ENCODE measurements at places on chromosomes 16 and 17.
A peak's percentile ranks its signal among the peaks of the same experiment; 100 is the strongest.

DNA sequence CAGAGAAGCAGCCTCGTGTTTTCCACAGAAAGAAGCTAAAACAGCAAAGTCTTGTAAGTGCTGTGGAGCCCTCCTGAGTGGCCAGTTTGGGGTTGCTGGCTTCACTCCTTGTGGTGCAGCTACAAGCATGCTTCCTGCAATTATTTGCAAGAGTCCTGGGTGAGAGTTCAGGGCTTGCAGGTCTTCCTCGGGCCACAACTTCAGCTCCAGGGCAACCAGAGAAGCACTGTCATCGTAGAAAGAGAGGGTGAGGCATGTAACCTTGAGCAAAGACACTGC, 37.9 kb downstream of the SHISA6 start:
- no peak for DNase-seq

GRCh38 chr17:63984651-63985386, 12.1 kb upstream of the SCN4A start:
- peak; percentile 63 for DNase-seq

GRCh38 chr16:9260666-9261065, 169.2 kb downstream of the HAPSTR1 start:
- DNase-seq, result no peak

DNA sequence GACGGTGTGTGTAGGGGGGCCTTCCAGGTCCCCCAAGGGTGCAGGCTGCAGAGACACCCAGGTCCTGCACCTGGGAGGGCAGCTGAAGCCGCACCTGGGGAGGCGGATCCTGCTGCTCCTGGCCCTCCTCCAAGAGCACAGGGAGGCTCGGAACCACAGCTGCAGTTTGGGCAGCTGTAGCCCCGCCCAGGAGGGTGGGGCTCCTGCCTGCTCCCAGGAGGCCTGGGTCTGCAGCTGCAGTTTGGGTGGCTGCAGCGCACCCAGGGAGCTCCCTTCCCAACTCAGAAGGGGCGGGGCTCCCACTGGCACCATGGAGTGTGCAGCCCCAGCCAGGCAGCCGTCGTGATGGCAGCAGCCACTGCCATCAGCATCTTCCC, 69.4 kb upstream of the NKD1 start:
- DNase-seq, result no peak

- no peak for DNase-seq
Measured at GRCh38 chr17:77503916-77504651, 363.3 kb downstream of the SEC14L1 start.

GRCh38 chr17:77210331-77210730, 69.6 kb downstream of the SEC14L1 start:
- no peak for DNase-seq

DNA sequence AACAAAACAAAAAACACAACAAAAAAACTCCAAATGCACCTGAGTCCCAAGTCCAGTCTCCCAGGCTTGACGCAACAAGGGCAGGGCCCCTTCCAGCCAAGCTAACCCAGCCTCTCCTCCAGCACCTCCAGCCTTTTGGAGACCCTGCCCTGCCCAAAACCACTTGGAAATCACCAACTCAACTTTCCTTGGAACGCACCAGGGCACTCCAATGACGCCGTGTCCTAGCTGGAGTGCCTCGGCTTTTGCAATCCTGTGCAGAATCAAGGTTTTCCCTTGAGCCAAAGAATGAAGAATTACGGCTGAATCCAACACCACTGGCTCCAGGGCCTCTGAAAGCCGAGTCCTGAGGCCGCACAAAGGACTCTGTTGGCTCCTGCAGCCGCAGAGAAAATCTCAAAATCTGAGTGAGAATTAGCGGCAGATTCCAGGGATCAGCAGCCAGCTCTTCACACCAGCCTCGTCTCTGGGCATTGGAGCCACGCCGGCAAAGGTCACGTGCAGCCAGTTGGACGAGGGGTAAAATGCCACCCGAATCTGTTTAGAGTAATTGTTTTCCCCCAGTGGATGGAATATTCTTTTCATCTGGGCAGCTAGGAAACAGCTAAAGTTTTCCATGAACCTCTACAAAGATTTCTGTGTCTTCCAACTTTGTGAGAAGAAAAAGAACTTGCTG, 9.7 kb upstream of the BAIAP2 start:
- no peak for DNase-seq

GRCh38 chr17:29154516-29155226, 25.5 kb downstream of the MYO18A start:
- DNase-seq, result no peak

- no peak for DNase-seq
Measured at GRCh38 chr16:67805718-67806427, 487 bp downstream of the RANBP10 start.

DNA sequence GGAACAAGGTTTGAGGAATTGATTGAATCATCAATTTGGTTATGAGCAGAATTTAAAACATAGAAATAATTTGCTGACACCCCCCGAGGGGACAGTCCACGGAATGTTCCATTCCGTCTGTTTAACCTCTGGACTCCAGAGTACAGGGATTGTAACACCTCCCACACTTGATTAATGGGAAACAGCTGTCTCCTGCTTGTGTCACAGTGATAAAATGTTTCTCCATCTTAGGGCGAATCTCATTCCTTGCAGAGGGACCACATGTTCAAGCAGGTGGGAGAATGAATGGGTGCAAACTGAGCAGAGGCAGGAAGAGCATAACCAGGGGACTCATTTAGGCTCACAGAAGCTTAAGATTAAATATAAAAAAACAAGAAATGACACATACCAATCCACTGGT, 249.5 kb upstream of the RBFOX1 start:
- DNase-seq, result no peak

GRCh38 chr17:32445074-32445415, 735 bp downstream of the PSMD11 start:
- no peak for DNase-seq

DNA sequence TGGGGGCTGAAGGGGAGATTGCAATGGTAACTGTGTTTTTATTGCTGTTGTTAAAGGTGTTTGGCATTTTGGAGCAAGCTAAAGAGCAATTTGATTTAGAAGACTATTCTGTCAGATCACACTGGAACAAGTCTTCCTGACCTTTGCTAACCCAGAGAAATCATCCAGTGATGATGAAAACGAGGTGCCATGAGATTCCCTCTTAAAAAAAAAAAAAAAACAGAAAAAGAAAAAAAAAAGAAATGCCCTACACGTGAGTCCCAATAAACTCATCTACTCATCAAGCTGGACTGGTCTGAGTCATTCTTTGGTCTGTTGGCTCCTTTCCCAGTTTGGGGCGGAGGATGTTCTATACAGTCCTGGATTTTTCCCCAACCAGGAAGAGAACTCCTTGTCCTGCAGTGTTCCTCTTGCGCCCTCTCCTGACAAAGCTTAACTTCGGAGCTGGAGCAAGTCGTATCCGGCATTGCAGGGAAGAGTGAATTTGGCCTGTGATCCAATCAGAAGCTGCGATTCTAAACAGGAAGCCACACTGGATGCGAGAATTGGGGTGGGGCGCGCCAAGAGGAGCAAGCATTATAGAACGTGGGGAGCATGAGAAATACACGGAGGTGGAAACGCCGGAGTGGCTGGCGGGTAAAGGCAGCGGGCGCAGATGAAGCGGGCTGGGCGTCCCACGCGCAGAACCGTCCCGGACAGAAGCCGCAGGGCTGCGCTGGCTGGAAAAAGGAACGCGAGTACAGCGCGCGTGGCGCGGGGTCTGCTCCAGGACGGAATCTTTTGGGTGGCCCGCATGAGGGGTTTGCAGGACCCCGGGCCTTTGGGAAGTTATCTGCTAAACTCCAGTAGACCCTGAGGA, 22.4 kb upstream of the CRYM start:
- peak; percentile 99 for DNase-seq

GRCh38 chr17:17297217-17297616, 6.0 kb upstream of the NT5M start:
- no peak for DNase-seq

DNA sequence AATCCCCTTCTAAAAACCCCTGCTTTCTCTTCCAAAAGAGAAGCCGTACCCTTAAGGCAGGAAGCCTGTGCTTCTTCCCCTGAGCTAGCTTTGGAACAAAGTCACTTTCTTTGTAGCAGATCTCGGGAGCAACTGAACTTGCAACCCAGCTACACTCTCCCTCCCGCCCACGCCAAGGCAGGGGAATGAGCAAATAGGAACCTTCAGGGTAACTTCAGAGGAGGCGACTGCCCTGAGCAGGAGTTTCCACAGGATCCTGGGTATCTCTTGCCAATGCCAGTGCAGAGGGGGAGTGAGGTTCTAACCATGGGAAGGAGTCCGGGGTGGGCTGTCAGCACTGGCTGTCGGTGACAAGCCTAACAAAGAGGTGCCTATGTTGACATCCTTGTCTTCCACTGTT, 5.9 kb upstream of the PIRT start:
- no peak for DNase-seq

DNA sequence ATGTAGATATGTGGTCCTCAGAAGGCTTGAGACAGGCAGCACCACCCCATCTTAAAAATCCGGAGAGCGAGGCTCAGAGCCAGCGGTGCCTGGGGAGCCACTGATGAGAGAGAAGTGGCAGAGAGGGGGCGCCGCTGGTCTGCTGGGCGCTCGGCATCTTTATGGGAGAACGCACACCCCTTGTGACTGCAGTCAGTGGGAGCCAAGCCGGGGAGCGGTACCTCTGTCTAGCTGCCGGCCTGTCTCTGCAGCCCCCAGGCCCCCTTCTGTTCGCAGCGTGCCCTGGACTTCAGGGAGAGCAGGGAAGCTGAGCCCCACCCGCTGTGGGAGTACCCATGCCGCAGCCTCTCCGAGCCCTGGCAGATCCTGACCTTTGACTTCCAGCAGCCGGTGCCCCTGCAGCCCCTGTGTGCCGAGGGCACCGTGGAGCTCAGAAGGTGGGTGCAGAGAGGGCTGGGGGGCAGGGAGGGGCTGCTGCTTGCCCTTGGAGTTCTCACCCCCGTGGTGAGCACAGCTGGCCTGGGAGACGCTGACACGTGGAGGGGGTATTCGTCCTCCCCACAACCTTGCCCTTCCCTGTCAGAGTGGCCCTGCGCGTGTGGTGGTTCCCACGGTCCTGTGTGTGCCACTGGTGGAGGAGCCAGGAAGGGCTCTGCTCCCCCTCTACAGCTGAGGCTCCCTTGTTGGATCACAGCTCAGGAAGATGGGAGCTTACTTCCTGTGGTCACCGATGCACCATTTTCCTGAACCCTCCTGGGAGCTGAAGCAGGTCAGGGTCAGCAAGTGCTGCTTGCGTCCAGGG, 44.8 kb downstream of the PRMT7 start:
- no peak for DNase-seq

- DNase-seq, result no peak
Measured at GRCh38 chr17:68184816-68185436, 62.9 kb upstream of the AMZ2 start.

DNA sequence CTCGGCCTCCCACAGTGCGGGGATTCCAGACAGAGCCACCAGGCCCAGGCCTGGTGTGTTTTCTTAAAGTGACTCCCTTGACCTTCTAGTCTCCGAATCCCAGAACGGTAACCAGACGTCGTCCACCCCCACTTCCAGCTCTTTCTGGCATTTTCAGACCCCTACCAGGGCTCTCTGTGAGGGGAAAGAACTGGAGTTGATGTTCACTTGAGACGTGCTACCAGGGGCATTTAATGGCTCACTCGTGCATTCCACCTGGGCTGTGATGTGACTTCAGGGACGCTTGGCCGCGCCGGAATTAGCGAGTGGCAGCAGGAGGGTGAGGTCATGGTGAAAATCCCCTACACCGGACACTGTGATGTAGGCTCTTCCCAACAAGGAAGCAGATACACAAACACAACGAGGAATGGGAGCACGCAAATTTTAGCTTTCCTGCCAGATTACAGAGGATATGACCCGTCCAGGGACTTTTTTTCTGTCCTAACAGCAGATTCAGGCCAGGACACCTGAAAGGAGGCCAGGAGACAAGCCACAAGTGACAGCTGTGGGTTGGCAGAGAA, 1.1 kb upstream of the GNA13 start:
- DNase-seq, result no peak

DNA sequence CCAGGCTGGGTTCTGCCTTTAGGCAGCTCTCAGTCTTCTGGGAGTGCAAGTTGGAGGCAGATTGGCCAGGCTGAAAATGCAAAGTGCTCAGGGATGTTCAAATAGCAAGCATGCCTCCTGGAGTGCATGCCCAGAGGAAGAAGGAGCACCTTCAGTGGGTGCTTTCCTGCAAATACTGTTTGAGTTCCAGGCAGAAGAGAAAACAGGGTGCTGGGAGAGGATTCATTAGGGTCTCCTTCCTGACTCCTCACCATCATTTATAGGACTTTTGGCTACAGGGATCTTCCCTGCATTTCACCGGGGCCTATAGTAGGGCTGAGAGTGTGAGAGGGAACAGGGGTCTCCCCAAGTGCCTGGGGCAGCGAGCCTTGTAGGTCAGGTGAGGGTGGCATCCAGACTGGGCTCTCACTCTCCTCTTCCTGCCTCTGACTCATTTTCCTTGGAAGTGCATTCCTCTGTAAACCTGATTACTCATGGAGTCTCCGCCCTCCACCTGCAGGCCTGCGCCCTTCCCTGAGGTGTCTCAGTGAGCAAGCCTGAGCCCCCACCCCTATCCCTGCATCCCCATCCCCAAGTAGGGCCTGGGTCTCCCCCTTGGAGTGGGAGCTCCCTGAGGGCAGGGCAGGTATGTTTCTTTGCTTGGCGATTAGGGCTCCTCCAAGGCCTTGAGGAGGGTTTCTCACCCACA, 17.1 kb upstream of the TNS4 start:
- DNase-seq, result no peak

GRCh38 chr16:80122115-80122514, 418.7 kb upstream of the DYNLRB2 start:
- DNase-seq, result no peak

- DNase-seq, result no peak
Measured at GRCh38 chr17:29504711-29505110, 62.1 kb downstream of the ABHD15 start.

- DNase-seq, result no peak
Measured at GRCh38 chr17:29045026-29045425, 2.1 kb downstream of the PIPOX start.

- no peak for DNase-seq
Measured at GRCh38 chr16:49058382-49058781, 223.3 kb downstream of the CBLN1 start.

- no peak for DNase-seq
Measured at GRCh38 chr16:68202091-68202519, 33.8 kb downstream of the ESRP2 start.

DNA sequence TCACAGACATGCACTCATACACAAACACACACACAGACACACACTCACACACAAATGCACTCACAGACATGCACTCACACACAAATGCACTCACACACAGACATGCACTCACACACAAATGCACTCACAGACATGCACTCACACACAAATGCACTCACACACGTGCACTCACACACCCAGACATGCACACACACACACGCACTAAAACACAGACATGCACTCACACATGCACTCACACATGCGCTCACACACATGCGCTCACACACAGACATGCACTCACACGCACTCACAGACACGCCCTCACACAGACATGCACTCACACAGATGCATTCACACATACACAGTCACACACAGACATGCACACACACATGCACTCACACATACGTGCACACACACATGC, 2.7 kb upstream of the ZNF469 start:
- no peak for DNase-seq

DNA sequence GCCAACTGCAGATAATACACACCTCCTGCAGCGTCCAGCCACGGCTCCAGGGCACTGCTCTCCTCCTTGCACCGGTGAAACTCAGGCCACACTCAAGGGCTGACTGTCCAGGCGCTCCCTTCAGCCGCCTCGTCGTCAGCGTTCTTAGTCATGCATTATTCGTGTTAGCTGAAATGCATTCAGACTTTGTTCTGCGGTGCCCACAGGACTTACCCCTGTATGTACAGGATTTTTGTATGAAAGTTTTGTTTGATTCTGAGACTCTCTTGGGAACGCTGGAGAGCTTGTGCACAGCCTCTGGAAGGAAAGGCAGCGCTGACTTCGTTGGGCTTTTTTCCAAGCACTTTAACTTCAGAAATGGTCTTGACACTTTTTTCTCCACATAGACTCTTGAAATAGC, 22.1 kb downstream of the CIBAR2 start:
- no peak for DNase-seq
